ENCODE measurements at places on chromosomes 3 and 15. TPM values are rescaled to one million over a fixed set of nuclear protein-coding genes. Genes with fewer than 3 reads are reported as not detected.

The USP8 gene
- 46.3 TPM for total RNA-seq

The ALDH1A2 gene
- 3.8 TPM for total RNA-seq

The RLBP1 gene
- total RNA-seq, result not detected

The C3orf22 gene
- total RNA-seq, result not detected

The LRRC34 gene
- total RNA-seq, result 1.8 TPM

The WDR93 gene
- total RNA-seq, result 0.07 TPM

The BOC gene
- total RNA-seq, result 7.6 TPM

The MORF4L1 gene
- 360 TPM for total RNA-seq

The FBXW12 gene
- not detected for total RNA-seq

The GOLGA6D gene
- not detected for total RNA-seq

The AQR gene
- total RNA-seq, result 19.9 TPM

The DAZL gene
- not detected for total RNA-seq

The CYP8B1 gene
- total RNA-seq, result not detected

The RASSF1 gene
- total RNA-seq, result 37.3 TPM

The CLSTN2 gene
- total RNA-seq, result 1.6 TPM

The WDR48 gene
- 46.4 TPM for total RNA-seq

The PDZRN3 gene
- total RNA-seq, result 26.0 TPM

The DOCK3 gene
- total RNA-seq, result 0.30 TPM

The PPP1R14D gene
- total RNA-seq, result not detected

The UPK1B gene
- total RNA-seq, result 0.98 TPM

The SLC4A7 gene
- 203 TPM for total RNA-seq

The SNRPN gene
- total RNA-seq, result 155 TPM

The ZSCAN29 gene
- total RNA-seq, result 16.7 TPM

The CHRNA3 gene
- total RNA-seq, result not detected

The BTD gene
- 38.2 TPM for total RNA-seq

The ZDHHC23 gene
- total RNA-seq, result 1.0 TPM

The IL5RA gene
- total RNA-seq, result not detected

The ITIH1 gene
- total RNA-seq, result 0.17 TPM

The MAGEL2 gene
- total RNA-seq, result 0.73 TPM

The C15orf62 gene
- not detected for total RNA-seq

The RAB5A gene
- total RNA-seq, result 53.1 TPM

The SERINC4 gene
- total RNA-seq, result not detected

The SLC28A1 gene
- total RNA-seq, result not detected

The PGBD4 gene
- total RNA-seq, result 3.9 TPM

The CD96 gene
- 0.13 TPM for total RNA-seq

The CADM2 gene
- total RNA-seq, result not detected

The AADAC gene
- total RNA-seq, result 1.9 TPM

The SENP8 gene
- 1.9 TPM for total RNA-seq

The REC114 gene
- total RNA-seq, result not detected

The ZPLD1 gene
- 1.1 TPM for total RNA-seq

The GPR149 gene
- total RNA-seq, result not detected

The ZNF660 gene
- 2.2 TPM for total RNA-seq

The PLSCR2 gene
- total RNA-seq, result not detected

The ROBO2 gene
- 0.43 TPM for total RNA-seq

The CHL1 gene
- total RNA-seq, result 0.07 TPM

The UMPS gene
- 22.5 TPM for total RNA-seq

The TLR9 gene
- total RNA-seq, result 0.23 TPM

The CAMP gene
- total RNA-seq, result not detected

The ZNF774 gene
- 2.8 TPM for total RNA-seq

The ATP2C1 gene
- 172 TPM for total RNA-seq
